Mesendoderm (in vitro differentiated cells): ENCODE measurements at places on chromosomes 7 and 10.

GRCh38 chr10:116995648-116996047 lies 9.3 kb downstream of the SHTN1 start:
- DNase-seq, result peak; percentile 41

- no peak for DNase-seq
These were observed 85.4 kb downstream of the KCNMA1 start for GRCh38 chr10:77552252-77552651.

DNA sequence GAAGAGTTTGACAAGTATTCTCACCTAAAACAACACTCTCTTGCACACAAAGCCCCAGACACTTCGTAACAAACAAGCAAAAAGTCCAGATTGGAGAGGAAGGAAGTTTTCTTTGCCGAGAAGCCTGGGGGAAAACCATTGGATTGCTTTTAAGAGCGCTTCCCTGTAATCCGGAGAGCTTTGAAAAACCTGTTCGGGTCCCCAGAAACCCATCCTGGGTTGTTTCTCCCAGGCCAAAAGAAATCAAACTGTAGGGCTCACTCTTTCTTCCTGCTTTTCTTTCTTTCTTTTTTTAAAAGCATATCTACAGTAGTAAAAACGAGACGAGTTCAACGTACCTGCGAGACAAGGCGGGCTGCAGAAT lies 655 bp downstream of the SP8 start:
- DNase-seq, result no peak

DNA sequence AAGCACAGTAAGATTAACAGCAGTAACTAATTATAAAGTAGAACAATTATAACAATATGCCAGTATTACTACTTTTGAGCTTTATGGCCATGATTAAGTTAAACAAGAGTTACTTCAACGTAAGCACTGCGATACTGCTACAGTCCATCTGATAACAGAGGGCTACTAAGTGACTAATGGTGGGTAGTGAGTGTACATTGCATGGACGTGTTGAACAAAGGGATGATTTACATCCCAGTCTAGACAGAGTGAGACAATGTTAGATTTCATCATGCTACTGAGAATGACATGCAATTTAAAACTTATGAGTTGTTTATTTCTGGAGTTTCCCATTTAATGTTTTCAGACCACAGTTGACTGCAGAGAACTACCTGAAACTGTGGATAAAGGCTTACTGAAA lies 45.6 kb downstream of the TPST1 start:
- DNase-seq, result no peak

DNA sequence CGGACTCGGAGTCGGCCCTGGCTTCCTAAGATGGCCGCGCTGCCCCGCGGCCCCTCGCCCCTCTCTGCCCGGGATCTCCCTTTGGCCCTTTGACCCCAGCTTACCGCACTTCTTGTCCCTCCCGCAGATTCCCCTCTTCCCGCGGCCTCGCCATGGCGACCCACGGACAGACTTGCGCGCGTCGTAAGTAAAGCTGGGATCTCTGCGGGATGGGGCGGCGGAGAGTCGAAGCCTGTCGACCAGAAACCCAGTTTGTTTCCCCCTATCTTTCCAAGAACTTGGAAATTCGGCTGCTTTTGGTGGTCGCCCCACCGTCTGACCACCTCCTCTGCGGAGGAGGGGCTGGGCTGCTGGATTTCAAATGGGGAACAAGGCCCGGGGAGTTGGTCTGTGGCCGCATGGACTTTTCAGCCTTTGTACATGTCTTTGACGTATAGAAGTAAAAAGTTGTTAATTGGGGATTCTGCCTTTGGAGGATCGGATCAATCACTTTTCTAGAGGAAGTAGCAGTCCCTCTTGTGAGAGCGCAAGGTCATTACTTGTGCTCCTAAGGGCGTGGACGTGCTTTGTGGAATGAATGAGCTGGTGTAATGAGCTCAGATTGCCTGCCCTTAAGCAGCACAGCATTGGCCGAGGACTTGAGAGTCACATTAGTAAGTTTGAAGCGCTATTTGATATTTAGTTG lies 553 bp downstream of the VDAC2 start:
- peak; percentile 78 for DNase-seq

- DNase-seq, result no peak
These were observed 46.8 kb downstream of the PIK3AP1 start for GRCh38 chr10:96673318-96674099.

GRCh38 chr7:43485580-43485979 lies 97.3 kb upstream of the STK17A start:
- DNase-seq, result no peak

- peak; percentile 53 for DNase-seq
These were observed 26.1 kb upstream of the C10orf120 start for GRCh38 chr10:122725768-122726167.

GRCh38 chr10:59904426-59905065 lies 1.8 kb downstream of the CCDC6 start:
- DNase-seq, result peak; percentile 75

GRCh38 chr7:109331423-109331822 lies 761.7 kb downstream of the DNAJB9 start:
- no peak for DNase-seq

GRCh38 chr7:107622894-107623293 lies 37.7 kb upstream of the SLC26A4 start:
- DNase-seq, result no peak

GRCh38 chr7:123522066-123522465 lies 12.3 kb downstream of the IQUB start:
- no peak for DNase-seq

- no peak for DNase-seq
These were observed 109.0 kb upstream of the SHH start for GRCh38 chr7:155921086-155921803.

DNA sequence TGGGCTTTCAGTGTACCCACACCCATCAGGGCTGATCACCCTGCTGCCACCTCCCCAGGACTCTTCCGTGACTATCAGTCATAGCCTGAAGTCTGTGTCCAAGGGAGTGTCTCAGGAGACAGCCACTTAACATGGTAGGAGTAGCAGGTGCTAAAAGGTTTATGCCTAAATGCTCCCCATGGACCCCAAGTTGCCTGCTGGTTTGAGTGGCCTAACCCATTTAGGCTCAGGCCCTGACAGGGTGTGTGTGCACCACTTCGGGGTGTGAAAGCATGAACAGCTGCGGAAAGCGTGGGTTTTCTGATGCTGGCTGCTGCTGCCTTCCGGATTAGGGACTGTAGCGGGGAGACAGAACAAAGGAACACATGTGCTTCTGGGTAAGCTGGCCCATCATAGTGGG lies 93.2 kb upstream of the SAMD8 start:
- DNase-seq, result no peak

- no peak for DNase-seq
These were observed 5.2 kb downstream of the EGFR start for GRCh38 chr7:55023841-55024505.

- peak; percentile 96 for DNase-seq
These were observed 73.4 kb downstream of the SGMS1 start for GRCh38 chr10:50550291-50550839.

- no peak for DNase-seq
These were observed 141.1 kb upstream of the PCBD1 start for GRCh38 chr10:71029411-71029892.

GRCh38 chr10:65294329-65294728 lies 1631.5 kb upstream of the LRRTM3 start:
- DNase-seq, result peak; percentile 86

GRCh38 chr10:117546020-117546580 lies 3.6 kb downstream of the EMX2 start:
- DNase-seq, result no peak

GRCh38 chr10:7545261-7545660 lies 121.5 kb downstream of the ITIH5 start:
- DNase-seq, result no peak

GRCh38 chr10:28331841-28332240 lies 29.0 kb upstream of the MPP7 start:
- no peak for DNase-seq

DNA sequence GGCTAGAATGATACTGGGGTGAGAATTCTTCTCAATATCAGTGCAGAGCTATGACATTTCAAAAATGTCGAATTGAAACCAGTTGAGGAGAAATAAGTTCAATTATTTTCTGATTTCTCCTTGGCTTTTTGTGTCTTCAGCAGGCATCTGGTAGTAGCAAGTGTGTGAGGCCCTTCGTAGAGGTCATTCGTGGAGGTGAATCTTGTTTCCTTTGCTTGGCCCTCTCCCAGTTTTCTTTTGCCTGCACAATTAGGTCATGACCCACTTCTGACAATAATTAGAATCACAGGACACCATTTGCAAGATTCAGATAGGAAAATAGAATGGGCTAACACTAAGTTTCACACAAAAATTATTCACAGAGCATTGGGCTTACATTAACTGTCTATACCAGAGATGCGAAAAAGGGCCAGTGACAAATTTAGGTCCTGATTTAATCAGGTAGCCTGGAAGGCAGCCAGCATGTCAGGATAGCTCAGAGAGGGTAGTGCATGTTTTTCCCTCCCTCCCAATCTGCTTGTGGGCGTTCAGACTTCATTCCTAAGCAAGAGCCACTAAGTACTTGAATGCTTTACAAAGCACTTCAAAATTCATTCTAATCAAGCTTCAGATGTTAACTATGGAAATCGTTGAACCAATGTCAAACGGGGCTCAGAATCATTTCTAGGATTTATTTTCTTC lies 24.0 kb upstream of the A1CF start:
- DNase-seq, result no peak
